Naive thymus-derived CD4-positive, alpha-beta T cell (primary cell): ENCODE measurements at places on chromosomes 5 and 9. TPM values are rescaled to one million over a fixed set of nuclear protein-coding genes. Genes with fewer than 3 reads are reported as not detected.

FOXD4L4 gene
- 0.30 TPM for total RNA-seq

DNA sequence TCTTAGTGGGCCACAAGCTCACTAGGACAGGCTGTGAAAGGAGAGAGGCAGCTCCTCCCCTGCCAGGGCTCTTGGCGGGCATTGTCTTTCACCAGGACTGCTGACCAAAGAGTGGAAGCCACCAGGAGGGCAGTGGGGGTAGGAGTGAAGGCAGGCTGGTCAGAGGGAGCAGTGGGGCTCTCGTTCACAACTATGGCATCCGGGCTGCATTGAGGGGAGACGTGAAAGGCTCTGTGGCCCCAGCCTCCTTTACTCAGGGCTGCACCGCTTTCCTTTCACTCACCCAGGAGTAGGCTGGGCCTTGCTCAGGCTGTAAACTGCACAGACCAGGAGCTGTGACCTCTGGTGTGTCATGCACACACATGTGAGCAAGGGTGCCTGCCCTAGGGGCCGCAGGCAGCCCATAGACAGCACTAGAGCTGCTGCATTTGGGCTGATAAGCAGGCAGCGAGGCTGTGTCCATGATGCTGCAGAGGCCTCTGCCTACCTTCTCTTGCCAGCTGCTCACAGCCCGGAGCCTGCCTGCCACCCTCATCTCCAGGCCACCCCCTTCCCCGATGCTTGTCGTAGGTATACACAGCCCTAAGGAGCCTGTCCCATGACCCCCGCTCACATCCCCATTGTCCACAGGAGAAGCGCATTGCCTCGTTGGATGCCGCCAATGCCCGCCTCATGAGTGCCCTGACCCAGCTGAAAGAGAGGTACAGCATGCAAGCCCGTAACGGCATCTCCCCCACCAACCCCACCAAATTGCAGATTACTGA is 130.4 kb downstream of the DAB2IP start:
- no peaks in the 10 kb centered on the region for H3K4me1 ChIP-seq
- H3K4me3 ChIP-seq = no peak overlapping the region
- no peaks in the 10 kb centered on the region for H3K36me3 ChIP-seq
- no peak overlapping the region for H3K27ac ChIP-seq

GRCh38 chr5:119470851-119471451 is 18.7 kb downstream of the HSD17B4 start:
- no peaks in the 10 kb centered on the region for H3K36me3 ChIP-seq
- DNase-seq = peak; percentile 20
- H3K27ac ChIP-seq = no peak overlapping the region
- H3K4me3 ChIP-seq = no peak overlapping the region
- no peaks in the 10 kb centered on the region for H3K4me1 ChIP-seq
- no peaks in the 10 kb centered on the region for H3K27me3 ChIP-seq

ACTBL2 gene
- not detected for total RNA-seq

ZNG1C gene
- total RNA-seq = 29.7 TPM

FOXD4L6 gene
- not detected for total RNA-seq

DNA sequence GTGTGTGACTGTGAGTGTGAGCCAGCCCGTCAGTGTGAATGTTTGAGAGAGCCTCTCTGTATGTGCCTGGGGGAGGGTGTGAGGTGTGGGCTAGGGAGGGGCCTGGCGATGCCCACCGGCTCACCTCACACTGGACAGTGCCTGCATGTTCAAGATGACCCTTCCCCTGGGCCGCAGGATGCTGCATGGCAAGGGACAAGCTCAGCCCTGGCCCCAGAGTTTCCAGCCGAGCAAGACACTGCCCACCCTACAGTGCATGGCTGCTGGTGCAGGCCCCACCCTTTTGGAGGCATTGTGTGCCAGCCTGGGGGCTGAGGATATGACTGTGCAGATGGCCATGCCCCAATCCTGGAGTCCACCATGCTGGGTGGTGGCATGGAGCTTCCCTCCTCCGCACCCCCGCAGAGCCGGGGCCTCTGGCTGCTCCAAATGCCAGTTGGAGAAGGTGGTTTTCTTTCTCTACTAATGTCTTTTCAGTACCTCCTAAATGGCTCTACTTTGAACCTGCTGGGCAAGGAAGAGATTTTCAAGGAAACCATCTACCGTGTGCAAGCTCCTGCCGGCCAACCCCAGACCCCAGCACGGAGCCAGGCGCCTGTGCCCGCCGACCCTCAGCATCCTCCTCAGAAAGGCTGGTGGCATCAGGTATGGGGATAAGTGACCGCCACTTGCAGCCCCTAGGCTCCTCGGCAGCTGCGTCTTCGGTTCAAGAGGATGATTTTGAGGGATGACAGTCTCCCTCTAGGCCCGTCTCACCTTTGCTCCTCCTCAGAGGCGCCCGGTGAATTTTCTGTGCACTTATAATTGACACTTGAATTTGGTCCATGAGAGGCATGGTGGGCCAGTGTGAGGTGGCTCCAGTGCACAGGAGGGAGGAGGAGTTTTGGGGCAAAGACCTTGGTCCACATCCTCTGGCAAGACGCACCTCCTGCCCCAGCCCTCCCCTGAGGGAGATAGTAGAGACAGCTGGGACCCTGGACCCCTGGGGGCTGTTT is 27.7 kb downstream of the FGD3 start:
- H3K27me3 ChIP-seq = no peaks in the 10 kb centered on the region
- H3K4me1 ChIP-seq = peaks cover 80% of the 10 kb centered on the region
- peak overlapping the region; percentile 62 for H3K27ac ChIP-seq
- DNase-seq = no peak

DNA sequence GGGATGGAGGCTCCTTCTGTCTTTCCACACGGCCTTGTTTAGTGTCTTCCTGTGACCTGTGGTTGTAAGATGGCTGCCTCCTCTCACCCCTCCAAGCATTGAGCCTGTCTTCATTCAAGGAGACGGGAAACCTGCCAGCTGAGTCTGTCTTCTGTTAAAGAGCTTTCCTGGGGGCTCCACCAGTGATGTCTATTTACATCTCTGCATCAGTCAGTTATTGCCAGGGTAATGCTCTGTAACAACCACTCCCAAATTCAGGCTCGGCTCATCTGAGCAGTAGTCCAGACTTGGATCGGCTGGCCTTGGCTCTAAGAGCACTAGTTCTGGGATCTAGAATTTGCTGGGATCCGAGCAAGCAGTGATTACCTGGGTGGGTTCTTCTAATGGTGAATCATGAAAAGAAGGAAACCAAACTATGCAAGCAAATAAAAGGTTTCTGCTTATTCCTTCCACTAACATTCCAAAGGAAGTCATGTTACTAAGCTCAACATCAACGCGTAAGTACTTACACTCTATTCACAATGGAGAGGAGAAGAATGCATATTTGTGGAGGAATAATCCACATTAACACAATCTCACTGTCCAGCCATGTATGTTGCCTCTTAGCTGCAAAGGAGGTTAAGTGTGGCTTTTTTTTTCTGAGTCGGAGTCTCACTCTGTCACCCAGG is 61.7 kb downstream of the GALNT12 start:
- no peak overlapping the region for H3K4me3 ChIP-seq
- H3K27ac ChIP-seq = no peak overlapping the region
- H3K36me3 ChIP-seq = no peaks in the 10 kb centered on the region
- H3K4me1 ChIP-seq = no peaks in the 10 kb centered on the region

DNA sequence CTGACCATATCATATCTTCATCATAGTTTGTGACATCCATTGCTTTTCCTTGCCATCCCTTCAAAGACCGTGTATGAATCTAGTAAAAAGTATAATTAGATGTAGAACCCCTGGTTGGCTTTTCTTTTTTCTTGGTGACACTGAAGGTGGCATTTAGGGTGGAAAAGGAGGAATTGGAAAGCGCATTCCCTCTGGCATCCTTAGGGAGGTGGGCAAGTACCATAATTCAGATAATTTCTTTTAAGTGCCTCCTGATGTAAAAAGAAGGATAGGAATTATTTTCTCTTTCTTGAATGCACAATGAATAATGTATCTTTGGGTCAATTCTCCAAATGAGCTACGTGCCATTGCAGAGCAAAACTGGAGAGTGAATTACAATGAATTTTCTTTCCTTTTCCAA is 73.2 kb upstream of the SMARCA2 start:
- no peaks in the 10 kb centered on the region for H3K4me1 ChIP-seq
- no peak overlapping the region for H3K4me3 ChIP-seq
- H3K36me3 ChIP-seq = no peaks in the 10 kb centered on the region
- no peak for DNase-seq
- no peak overlapping the region for H3K27ac ChIP-seq

GRCh38 chr5:56710826-56711590 is 104.3 kb upstream of the MAP3K1 start:
- H3K36me3 ChIP-seq = no peaks in the 10 kb centered on the region

- H3K27me3 ChIP-seq = no peaks in the 10 kb centered on the region
- H3K4me1 ChIP-seq = no peaks in the 10 kb centered on the region
- no peak for DNase-seq
- no peaks in the 10 kb centered on the region for H3K36me3 ChIP-seq
- no peak overlapping the region for H3K27ac ChIP-seq
These were observed 156.4 kb upstream of the SMIM23 start for GRCh38 chr5:171629221-171629620.

NXNL2 gene
- not detected for total RNA-seq

DNA sequence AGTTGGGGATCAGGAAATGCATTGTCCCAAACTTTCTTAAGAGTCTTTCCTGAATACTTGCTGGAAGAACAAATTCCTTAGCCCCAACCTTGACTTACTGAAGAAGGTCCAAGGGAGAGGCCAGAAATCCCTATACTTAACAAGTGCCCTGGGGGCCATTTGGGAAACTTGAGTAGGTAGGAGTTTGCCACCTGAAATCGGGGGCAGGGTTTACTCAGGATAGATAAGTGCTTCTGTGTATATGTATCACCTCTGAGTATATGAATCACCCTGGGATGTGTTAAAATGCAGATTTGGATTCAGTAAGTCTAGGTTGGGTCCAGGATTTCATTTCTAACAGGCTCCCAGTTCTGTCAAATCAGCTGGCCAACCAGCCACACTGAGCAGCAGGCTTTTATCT is 47.9 kb upstream of the MYO10 start:
- H3K27ac ChIP-seq = no peak overlapping the region
- no peak overlapping the region for H3K4me3 ChIP-seq
- no peak for DNase-seq
- no peaks in the 10 kb centered on the region for H3K36me3 ChIP-seq
- H3K4me1 ChIP-seq = no peaks in the 10 kb centered on the region
- no peaks in the 10 kb centered on the region for H3K27me3 ChIP-seq

DNA sequence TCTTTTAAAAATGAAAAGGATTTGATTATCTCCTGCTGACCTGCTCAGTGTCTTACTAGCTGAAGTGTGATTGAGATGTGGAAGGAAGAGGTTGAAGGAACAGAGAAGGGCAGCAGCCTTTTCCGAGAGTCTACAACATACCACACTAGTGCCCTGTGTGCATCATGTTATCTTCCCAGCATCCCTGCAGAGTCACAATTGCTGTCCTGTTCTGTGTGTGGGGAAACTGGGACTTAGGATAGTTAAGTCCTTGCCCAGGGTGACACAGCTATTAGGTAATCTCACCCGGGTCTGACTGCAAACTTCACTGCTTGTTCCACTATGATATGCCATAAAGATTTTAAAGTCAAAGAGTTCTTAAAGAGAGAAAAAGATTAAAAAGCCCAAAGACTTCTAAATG is 55.8 kb downstream of the FAM78A start:
- H3K27ac ChIP-seq = no peak overlapping the region
- DNase-seq = no peak
- H3K4me1 ChIP-seq = no peaks in the 10 kb centered on the region
- no peaks in the 10 kb centered on the region for H3K27me3 ChIP-seq

CFAP90 gene
- not detected in 2 replicates for total RNA-seq

DMXL1 gene
- total RNA-seq = 30.5 TPM

DNA sequence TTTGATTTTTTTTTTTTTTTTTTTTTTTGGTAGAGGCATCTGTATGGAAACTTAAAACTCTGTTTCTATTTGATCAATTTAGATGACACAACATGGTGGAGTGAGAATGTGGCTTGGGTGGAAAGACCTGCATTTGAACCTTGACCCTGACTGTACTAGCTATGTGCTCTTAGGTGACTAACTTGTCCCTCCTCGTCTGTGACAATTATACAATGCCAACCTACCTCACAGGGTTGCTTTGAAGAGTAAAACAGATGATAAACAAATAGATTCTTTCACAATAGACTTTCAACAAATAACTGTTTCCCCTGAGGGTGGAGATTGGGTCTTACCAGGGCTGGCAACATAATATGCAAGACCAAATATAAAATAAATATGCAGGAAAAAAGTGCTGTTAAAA is 109.3 kb downstream of the CRB2 start:
- no peaks in the 10 kb centered on the region for H3K4me1 ChIP-seq
- no peak overlapping the region for H3K27ac ChIP-seq
- H3K4me3 ChIP-seq = no peak overlapping the region
- no peaks in the 10 kb centered on the region for H3K27me3 ChIP-seq
- no peaks in the 10 kb centered on the region for H3K36me3 ChIP-seq
- DNase-seq = no peak

PFN3 gene
- total RNA-seq = not detected

- peak; percentile 65 for DNase-seq
- H3K27me3 ChIP-seq = no peaks in the 10 kb centered on the region
- H3K4me3 ChIP-seq = no peak overlapping the region
- H3K4me1 ChIP-seq = no peaks in the 10 kb centered on the region
These were observed 23.6 kb downstream of the CMBL start for GRCh38 chr5:10283927-10284635.

DNA sequence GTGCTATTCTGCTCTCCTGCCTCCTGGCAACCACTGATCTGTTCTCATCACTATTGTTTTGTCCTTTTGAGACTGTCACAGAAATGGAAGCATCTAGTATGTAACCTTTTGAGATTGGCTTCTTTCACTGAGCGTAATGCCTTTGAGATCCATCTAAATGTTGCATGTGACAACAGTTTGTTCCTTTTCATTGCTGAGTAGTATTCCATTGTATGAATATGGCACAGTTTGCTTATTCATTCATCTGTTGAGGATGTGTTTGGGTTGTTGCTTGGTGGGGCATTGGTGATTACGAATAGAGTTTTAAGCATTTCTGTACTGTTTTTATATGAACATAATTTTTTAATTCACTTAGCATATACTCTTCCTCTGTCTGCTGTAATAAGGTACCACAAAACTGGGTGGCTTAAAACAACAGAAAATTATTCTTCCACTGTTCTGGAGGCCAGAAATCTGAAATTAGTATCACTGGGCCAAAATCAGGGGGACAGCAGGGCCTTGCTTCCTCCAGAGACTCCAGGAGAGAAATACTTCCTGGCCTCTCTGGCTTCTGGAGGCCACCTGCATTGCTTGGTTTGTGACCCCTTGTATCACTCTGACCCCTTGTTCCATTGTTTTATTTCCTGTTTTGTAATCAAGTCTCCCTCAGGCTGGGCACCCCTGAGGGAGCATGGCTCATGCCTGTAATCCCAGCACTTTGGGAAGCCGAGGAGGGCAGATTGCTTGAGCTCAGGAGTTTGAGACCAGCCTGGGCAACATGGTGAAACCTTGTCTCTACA is 53.0 kb downstream of the EXOSC2 start:
- H3K4me3 ChIP-seq = no peak overlapping the region
- H3K4me1 ChIP-seq = no peaks in the 10 kb centered on the region
- no peaks in the 10 kb centered on the region for H3K27me3 ChIP-seq
- H3K27ac ChIP-seq = no peak overlapping the region

ANKS6 gene
- total RNA-seq = 5.1 and 8.1 TPM in 2 replicates
